A549 treated with CORT108297 at 1 μM for 4 hours (cell line): ENCODE measurements at places on chromosomes 3 and 15. TPM values are rescaled to one million over a fixed set of nuclear protein-coding genes. Genes with fewer than 3 reads are reported as not detected.

CAMKV gene
- 0.17 to 0.40 TPM (median 0.37 TPM) in 5 replicates for total RNA-seq

LRRC2 gene
- total RNA-seq = not detected in 5 replicates

CAV3 gene
- 0.14 TPM in 1 of 5 replicates, not detected in the others for total RNA-seq

CPEB1 gene
- 2.9 to 3.6 TPM (median 3.3 TPM) in 5 replicates for total RNA-seq

USP13 gene
- total RNA-seq = 7.8 to 12.6 TPM (median 10.8 TPM) in 5 replicates

ATP13A5 gene
- total RNA-seq = not detected in 5 replicates

GP9 gene
- not detected in 5 replicates for total RNA-seq

SHF gene
- total RNA-seq = 0.66 to 0.80 TPM (median 0.74 TPM) in 5 replicates

AP3B2 gene
- 0.57 to 0.94 TPM (median 0.74 TPM) in 5 replicates for total RNA-seq

C3orf85 gene
- not detected in 5 replicates for total RNA-seq

SLC24A5 gene
- not detected in 5 replicates for total RNA-seq

PDE8A gene
- total RNA-seq = 26.3 to 31.9 TPM (median 30.6 TPM) in 5 replicates

APOD gene
- 0.50 to 1.1 TPM (median 0.58 TPM) in 5 replicates for total RNA-seq

EXD1 gene
- total RNA-seq = not detected in 5 replicates

ZBTB20 gene
- 0.40 to 0.98 TPM (median 0.93 TPM) in 5 replicates for total RNA-seq

CACNA2D3 gene
- 0.02 to 0.09 TPM (median 0.07 TPM) in 4 of 5 replicates, not detected in the other for total RNA-seq

UNC13C gene
- not detected in 5 replicates for total RNA-seq

GOLGA8Q gene
- total RNA-seq = 0.07 to 0.18 TPM in 2 of 5 replicates, not detected in the others

VPS8 gene
- 9.0 to 11.0 TPM (median 9.7 TPM) in 5 replicates for total RNA-seq

ATP8B4 gene
- 0.50 to 0.94 TPM (median 0.69 TPM) in 5 replicates for total RNA-seq

BCL6 gene
- total RNA-seq = 4.7 to 9.0 TPM (median 8.8 TPM) in 5 replicates

MAP2K1 gene
- 75.9 to 113 TPM (median 103 TPM) in 5 replicates for total RNA-seq

NGRN gene
- 102 to 118 TPM (median 115 TPM) in 5 replicates for total RNA-seq

CKMT1A gene
- total RNA-seq = 2.5 to 4.1 TPM (median 2.7 TPM) in 5 replicates

WDR93 gene
- total RNA-seq = 0.11 to 0.23 TPM (median 0.14 TPM) in 5 replicates

RASL12 gene
- 0.06 to 0.16 TPM (median 0.12 TPM) in 5 replicates for total RNA-seq

PAQR5 gene
- total RNA-seq = 88.0 to 119 TPM (median 115 TPM) in 5 replicates

MOBP gene
- total RNA-seq = 0.06 to 0.07 TPM in 2 of 5 replicates, not detected in the others

PRR20G gene
- 0.13 to 0.19 TPM (median 0.17 TPM) in 3 of 5 replicates, not detected in the others for total RNA-seq

GNAT1 gene
- total RNA-seq = 0.06 TPM in 1 of 5 replicates, not detected in the others

NUDT16 gene
- total RNA-seq = 6.0 to 7.3 TPM (median 6.7 TPM) in 5 replicates

GRAMD1C gene
- total RNA-seq = 0.23 to 1.2 TPM (median 0.43 TPM) in 5 replicates

CLDN1 gene
- 21.1 to 29.3 TPM (median 26.0 TPM) in 5 replicates for total RNA-seq

C3orf20 gene
- total RNA-seq = 0.02 to 0.05 TPM in 2 of 5 replicates, not detected in the others

CCR9 gene
- not detected in 5 replicates for total RNA-seq
